Lower lobe of right lung (tissue), 2 donors: ENCODE measurements at places on chromosomes 7 and 10.
A peak's percentile ranks its signal among the peaks of the same experiment; 100 is the strongest.

DNA sequence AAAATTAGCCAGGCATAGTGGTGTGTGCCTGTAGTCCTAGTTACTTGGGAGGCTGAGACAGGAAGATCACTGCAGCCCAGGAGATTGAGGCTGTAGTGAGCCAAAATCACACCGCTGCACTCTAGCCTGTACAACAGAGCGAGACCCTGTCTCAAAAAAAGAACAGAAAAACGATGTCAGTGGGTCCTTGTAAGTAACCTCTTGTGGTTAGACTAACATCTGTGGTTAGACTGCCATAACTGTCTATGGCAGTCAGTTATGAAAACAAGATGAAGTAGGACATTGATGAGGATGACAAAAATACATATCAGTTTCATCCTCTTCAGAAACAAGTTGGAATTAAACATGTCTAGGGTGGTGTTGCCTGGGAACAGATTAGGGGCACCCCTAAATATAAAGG is 53.3 kb downstream of the AKAP9 start:
- DNase-seq: no peak

DNA sequence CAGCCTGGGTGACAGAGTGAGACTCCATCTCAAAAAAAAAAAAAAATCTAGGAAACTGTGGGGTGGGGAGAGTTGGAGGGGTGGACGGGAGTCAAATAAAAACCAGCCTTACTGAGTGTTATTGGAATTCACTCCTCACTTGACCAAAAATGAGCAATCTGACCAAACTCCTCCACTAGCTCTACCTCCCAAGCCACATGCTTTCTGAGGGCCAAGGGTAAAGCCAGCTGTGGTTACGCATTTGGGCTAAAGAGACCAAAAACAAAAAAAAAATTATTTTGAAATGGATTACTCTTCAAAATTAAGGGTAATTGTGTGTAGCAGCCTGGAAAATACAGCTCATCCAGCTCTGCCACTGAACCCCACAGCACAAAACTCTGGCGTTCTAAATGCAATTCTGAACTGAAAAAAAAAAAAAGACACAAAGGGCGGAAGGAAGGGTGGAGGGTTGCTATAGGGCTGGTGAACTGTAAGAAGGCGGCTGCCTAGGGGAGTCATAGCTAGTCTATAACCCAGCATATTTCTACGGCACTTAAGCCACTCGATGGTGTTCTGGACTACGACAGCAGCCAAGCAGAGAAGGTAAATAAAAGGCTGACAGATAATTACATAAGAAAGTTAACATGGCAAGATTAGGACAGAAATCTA is 7.8 kb downstream of the ELMO1 start:
- no peak for DNase-seq

- DNase-seq: no peak
Measured at GRCh38 chr7:116517626-116518025, 7.2 kb upstream of the CAV1 start.

GRCh38 chr7:96418581-96418980 is 96.7 kb upstream of the SLC25A13 start:
- no peak for DNase-seq

DNA sequence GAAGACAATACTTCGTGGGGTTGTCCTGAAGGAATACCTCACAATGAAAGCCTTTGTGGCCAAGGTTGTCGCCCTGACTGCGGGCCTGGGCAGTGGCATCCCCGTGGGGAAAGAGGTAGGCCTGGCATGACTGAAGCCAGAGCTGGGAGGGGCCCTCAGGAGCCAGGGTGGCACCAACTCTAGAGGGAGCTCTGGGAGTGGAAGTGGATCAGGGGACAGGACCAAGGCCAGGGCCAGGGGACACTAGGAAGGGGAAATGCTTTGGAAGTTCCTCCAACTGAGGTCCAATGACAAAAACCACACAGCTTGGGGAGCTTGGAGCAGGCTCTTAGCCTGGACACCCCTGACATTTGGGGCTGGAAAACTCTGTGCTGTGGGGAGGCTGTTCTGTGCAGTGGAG is 5.8 kb downstream of the CLCN1 start:
- DNase-seq: peak; percentile 63

DNA sequence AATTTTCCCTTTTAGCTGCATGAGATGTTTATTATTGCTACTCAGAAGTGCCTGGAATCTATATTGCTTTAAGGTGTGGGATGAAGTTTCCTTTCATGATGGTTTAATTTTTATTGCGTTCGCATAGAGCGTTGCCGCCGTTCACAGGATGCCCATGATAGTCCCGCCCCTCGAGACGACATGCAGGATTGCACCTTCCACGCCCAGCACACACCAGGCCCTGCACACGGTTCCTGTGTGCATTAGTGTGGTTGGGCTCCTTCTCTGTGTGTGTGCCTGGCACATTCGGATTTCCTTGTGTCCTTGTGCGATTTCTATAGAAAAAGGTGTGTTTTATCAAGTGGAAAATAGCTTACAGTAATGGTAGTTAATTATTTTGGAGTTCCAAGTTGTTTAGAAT is 42.1 kb downstream of the MGMT start:
- no peak for DNase-seq

- DNase-seq: no peak
Measured at GRCh38 chr7:105636982-105637381, 55.7 kb upstream of the EFCAB10 start.

DNA sequence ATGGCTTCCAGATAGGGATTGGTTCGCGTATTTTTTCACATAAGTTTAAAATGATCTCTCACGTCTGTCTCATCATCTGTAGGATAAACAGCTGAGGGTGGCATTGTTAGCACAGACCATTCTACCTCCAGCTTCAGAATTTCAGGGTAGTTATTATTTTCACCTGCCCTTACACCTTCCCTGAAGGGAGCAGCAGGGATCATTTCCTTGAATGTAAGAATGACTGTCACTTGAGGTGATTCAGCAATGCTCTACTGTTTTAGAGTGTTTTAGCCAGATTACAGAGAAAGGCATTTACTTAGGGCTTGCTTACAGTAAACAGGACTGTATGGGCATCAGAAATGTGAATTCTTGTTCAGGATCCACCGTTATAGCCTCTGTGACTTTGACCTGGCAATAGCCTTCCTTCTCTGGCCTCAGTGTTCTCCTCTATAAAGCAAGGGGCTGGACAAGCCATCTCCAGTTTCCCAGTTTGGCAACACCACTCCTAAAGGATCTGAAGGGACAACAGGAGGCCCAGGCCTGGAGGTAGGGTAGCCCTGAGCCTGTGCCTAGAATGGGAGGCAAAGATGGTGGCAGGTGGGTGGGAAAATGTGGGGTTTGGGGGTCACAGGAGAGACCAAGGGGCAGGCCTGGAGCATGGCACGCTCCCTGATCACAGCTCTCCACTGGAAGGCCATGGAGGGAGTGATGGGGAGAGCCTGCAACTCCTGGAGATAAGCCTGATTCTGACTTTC is 1.2 kb upstream of the IGFBP1 start:
- no peak for DNase-seq

DNA sequence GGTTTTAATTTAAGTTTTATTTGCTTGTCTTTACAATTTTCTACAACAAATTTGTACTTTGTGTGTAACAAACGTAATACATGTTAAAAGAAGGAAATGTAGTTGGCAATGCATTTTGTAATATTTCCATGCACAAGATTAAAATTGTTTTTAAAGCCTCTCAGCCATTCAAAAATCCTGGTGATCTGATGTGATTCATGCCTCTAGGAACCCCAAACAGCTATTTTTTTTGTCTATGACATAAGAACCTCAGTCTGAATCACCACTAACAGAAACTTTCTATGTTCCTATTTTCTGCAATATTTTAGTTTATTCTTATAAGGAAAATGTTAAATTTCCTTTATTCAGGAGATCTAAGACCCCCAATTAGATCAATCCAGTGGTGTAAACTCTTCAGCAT is 183.1 kb upstream of the YAE1 start:
- DNase-seq: no peak

- no peak for DNase-seq
Measured at GRCh38 chr10:110355922-110356627, 51.4 kb upstream of the SMNDC1 start.

DNA sequence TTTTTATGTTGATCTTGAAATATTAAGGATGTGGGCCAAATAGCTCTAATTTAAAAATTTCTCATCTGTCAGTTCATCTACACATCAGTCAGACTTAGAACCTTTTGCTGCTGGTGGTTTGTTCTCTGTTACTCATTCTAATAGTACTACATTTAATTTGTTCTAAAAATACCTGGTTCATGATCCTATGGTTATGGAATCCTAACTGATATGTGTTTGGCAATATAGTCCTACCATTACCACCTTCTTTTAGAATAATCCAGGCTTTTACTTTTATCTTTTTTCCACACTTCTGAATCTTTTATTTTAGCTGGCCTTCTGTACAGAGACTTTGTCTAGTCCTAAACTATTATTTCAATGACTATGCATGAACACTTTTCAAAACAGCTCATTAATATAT is 116.9 kb downstream of the SVOPL start:
- DNase-seq: no peak

- no peak for DNase-seq
Measured at GRCh38 chr7:28297801-28298459, 114.4 kb upstream of the CREB5 start.

GRCh38 chr10:21688870-21689269 is 154.8 kb downstream of the MLLT10 start:
- DNase-seq: no peak

- no peak for DNase-seq
Measured at GRCh38 chr10:72244573-72245038, 28.5 kb upstream of the ASCC1 start.

- no peak for DNase-seq
Measured at GRCh38 chr10:1215862-1216573, 159.8 kb downstream of the WDR37 start.

GRCh38 chr10:118239236-118239630 is 102.9 kb downstream of the FAM204A start:
- no peak for DNase-seq

DNA sequence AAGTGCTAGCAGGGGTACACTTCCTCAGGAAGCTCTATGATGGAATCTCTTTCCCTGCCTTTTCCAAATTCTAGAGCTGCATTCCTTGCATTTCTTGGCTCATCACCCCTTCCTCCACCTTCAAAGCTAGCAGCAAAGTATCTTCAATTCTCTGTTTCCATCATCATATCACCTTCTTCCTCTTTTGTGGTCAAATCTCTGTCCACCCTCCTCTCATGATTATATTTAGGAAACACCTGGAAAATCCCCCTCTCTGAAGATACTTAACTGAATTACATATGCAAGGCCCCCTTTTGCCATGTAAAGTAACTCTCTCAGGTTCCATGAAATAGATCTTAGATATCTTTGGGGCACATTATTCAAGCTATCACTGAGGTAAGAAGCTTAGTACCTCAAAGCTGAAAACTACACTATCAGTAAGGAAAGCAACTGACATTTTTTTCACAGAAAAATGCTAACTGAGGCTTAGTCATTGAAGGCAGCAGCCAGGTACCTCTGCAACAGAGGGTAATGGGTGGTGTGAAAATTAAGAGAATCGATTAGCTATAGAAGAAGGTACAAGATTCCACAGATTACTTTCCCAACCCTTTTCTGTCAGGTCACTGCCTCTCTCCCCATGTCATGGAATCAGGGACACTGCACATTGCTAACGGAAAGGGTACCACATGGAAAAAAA is 197.3 kb downstream of the MACC1 start:
- no peak for DNase-seq

DNA sequence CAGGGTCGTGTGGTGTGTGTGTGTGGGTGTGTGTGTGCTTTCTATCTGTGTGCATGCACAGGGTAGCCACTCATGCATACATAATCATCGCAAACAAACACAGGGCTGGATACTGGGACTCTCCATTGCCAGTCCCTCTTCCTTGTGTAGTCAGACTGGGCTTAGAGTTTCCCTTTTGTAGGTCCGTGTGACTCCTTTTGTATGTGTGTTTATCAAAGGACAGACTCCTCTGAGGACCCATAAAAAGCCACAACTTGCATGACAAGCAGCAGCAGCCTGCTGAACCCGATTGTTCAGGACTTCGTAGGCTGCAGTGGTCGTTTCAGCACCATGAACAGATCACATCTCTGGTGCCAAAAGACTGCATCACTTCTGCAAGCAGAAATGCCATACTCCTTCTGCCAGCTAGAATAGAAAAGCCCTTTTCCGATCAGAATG is 895 bp downstream of the VSTM2A start:
- DNase-seq: no peak

DNA sequence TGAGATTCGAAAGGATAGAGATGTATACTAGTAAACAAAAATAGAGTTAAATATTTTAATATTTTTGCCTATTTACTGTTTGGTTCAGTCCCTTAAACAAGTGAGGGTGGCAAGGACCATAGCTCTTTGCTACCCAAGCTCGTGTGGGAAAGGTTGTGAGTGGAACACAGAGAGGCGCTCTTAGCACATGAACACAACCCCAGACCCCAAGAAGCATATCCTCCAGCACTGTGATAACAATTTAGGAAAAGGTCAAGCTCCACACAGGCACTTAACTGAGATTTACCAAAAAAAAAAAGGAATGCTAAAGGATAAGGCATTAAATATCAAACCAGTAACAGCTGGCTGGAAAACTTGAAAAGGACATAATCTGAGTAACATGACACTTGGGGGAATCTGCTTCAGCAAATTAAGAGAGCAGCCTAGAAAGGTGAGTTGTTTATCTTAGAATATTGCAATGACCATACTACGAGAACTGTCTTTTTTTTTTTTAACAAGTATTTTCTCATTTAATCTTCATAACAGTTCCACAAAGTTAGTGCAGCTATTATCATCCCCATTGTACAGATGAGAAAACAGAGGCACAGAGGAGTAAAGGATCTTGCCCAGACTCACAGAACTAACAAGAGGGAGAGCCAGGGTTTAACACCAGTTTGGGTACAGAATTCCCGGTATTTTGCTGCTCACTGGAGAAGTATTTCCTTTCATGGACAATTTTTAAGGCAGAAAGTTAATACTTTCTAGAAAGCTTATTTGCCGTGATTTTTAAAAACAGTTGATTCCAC is 303.5 kb upstream of the AOAH start:
- no peak for DNase-seq

DNA sequence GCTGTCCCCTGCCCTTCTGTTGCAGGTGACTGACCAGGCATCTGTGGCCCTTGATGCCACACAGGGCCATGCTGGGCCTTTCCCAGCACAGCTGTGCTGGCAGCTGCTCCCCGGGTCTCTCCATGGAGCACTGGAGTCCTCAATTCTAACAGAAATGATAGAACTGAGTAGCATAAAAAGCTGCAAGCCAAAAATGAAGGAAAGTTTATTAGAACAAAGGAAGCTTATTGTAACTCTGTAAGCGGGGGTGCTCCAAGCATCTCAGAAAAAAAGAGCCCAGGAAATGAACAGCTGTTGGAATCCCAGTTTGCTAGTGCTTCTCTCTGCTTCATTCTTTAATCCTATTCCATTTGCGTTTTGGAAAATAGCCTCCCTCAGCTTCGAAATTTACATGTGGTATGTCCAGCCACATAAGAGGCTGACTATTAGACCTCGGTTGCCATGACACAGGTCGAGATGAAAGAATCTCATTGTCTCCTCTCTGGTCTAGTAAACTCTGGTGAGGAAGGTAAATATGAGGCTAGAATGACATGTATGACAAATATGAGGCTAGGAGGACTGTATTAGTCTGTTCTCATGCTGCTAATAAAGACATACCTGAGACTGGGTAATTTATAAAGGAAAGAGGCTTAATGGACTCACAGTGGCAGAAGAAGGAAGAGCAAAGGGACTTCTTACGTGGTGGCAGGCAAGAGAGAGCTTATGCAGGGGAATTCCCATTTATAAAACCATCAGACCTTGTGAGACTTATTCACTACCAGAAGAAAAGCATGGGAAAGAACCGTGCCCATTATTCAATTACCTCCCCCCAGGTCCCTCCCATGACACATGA is 23.7 kb downstream of the EPDR1 start:
- DNase-seq: no peak

GRCh38 chr7:77549106-77549870 is 12.2 kb downstream of the PTPN12 start:
- DNase-seq: no peak
